ENCODE measurements at places on chromosomes 2 and 18.

GRCh38 chr2:190819840-190820301, 60.8 kb upstream of the GLS start:
- DNase-seq, result no peak

- peak; percentile 10 for DNase-seq
These were observed 73.8 kb downstream of the RPIA start for GRCh38 chr2:88765154-88765888.

DNA sequence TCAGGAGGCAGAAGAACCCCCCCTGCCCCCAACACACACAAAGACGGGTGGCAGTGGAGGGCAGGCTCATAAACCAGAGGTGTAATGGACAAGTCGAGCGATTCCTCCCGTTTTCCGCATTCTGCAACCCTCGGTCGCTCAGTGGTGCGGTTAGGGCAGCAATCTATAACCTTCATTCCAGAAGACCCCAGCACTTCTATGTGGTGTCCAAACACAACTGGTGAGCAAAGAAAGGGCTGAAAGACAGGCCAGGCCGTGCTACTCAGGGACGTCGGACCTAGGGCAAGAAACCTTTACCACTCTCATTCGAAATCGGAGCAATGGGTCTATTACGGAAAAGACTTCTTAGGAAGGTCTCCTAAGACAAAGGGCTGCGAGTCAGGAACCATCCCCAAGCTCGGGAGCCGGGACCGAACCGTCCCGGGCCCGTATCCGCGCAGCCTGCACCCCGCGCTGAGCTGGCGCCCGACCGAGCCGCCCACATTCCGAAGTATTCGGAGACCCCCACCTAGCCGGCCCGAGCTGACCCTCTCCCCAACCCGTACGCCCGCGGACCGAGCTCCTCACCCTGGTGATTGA, 568 bp downstream of the ARL5A start:
- DNase-seq, result peak; percentile 23

DNA sequence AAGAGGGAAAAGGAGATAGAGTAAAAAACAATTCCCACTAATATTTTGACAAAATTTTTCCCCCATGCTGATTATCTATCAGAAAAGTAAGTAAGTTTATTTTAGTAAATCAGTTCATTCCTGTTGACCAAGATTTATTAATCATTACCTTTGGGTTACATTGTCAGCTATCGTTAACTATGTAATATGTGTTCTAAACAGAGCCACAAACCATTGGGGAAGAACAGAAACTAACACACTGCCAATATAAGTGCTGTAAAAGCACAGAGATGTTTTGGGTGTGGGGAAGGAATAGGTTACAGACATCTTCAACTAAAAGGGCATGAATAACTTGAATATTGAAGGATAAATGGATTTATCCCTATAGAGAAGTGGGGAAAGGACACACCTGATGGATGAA, 42.5 kb upstream of the ACADL start:
- no peak for DNase-seq

GRCh38 chr2:64212801-64213321, 68.6 kb upstream of the PELI1 start:
- DNase-seq, result no peak

DNA sequence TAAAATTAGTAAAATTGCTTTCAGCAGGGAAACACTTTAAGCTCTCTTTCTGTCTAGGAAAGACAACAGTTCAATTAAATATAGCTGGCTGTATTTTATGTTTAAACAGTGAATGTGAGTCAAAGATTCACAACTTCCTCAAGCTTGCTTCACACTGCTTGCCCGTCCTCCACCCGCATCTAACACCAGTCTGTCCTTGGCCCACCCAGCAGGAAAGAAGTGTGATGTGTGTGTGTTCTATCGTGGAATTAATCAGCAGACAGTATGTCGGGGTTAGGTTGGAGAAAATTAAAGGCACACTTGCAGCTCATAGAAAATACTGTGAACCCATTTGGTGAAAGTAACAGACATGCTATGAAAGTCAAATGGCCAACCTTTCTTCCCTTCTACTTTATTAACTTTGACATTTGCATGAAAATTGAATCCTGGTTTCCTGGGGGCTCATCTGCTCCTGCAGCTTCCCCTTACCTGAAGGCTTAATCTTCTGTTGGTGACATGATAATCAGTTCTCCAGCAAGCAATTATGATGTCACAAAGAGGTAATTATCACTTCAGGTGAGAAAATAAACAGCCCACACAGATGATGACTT, 182.0 kb downstream of the UXS1 start:
- DNase-seq, result no peak

DNA sequence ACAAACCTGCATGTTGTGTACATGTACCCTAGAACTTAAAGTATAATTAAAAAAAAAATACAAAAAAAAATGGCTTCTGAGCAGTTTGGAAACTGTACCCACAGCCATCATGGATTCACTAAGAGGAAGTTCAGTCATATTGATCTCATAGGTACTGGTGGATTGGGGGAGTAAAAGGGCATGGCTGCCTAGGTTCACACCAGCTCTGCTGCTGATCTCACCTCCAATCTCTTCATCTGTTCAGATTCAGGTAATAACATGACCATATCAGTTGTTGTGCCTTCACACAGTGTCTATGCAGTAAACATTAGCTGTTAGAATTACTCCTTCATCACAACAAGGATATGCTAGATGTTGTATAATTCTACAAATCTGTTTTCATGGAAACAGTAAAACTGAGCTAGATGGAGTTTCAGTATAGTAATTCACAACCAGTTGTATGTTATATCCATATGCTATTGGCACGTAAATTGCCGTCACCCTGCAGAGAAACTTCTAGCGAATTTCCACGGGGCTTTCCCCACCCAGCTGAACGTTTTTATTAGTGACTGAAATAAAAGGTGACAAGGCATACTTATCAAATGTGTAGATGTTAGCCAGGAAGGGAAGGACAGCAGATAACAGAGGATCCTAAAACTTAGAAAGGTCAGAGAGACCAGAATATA, 59.3 kb upstream of the ITM2C start:
- DNase-seq, result no peak

- DNase-seq, result no peak
These were observed 31.3 kb downstream of the DGKD start for GRCh38 chr2:233385489-233386044.

- no peak for DNase-seq
These were observed 157.7 kb downstream of the ANTXR1 start for GRCh38 chr2:69170661-69171060.

GRCh38 chr2:40448476-40449079, 3.3 kb downstream of the SLC8A1 start:
- no peak for DNase-seq

DNA sequence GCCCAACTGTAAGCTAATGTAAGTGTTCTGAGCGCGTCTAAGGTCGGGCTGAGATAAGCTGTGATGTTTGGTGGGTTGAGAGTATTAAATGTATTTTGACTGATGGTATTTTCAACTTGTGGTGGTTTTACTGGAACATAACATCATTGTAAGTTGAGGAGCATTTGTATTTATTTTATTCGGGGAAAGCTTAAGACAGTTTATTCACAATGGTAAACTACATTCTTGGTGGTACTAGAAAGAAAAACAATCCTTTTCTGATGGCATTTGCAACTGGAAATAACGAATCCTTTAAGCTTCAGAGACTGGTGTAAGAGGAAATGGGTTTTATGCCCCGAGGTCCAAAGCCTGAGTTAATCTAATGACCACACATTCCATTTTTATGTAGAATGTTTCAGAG, 283.3 kb upstream of the NETO1 start:
- DNase-seq, result no peak

GRCh38 chr2:172370821-172371455, 56.4 kb upstream of the ITGA6 start:
- DNase-seq, result no peak

GRCh38 chr2:38771632-38772031, 6.4 kb upstream of the GEMIN6 start:
- DNase-seq, result no peak

DNA sequence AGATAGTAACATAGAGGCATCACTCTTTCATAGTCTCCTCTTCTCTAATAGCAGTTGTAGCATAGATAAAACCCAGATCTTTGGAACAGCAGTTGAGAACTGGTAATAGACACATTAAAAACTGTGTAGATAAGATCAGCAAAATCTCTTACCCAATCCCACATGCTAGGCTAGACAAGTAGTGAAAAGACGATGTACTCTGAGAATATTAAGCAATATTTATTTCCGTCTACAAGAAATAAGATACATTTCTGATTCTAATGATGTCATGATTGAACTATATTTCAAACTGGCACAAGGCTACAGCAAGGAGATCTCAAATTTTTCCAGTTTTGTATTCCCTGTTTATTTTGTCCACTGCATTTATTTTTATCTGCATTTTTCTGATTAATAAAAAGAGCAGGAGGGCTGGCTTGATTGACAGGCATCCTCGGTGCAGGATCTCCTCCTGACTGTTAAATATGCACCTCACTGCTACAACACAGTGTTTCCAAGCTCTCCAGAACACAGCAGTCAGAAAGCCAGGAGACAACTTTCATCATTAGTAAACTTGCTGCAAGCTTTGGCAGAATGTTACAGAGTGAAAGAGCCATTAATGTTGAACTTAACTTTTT, 73.3 kb upstream of the ATIC start:
- DNase-seq, result no peak

- DNase-seq, result no peak
These were observed 603.5 kb downstream of the XIRP2 start for GRCh38 chr2:167491788-167492187.

- no peak for DNase-seq
These were observed 336.8 kb downstream of the KCNJ3 start for GRCh38 chr2:155035308-155035707.

GRCh38 chr2:11624893-11625292, 45.1 kb downstream of the NTSR2 start:
- DNase-seq, result no peak
